NCI-H1092 (cell line): ENCODE measurements at places on chromosomes 7 and 10.

- no peak for DNase-seq
These were observed 60.6 kb downstream of the INSIG1 start for GRCh38 chr7:155358066-155358947.

DNA sequence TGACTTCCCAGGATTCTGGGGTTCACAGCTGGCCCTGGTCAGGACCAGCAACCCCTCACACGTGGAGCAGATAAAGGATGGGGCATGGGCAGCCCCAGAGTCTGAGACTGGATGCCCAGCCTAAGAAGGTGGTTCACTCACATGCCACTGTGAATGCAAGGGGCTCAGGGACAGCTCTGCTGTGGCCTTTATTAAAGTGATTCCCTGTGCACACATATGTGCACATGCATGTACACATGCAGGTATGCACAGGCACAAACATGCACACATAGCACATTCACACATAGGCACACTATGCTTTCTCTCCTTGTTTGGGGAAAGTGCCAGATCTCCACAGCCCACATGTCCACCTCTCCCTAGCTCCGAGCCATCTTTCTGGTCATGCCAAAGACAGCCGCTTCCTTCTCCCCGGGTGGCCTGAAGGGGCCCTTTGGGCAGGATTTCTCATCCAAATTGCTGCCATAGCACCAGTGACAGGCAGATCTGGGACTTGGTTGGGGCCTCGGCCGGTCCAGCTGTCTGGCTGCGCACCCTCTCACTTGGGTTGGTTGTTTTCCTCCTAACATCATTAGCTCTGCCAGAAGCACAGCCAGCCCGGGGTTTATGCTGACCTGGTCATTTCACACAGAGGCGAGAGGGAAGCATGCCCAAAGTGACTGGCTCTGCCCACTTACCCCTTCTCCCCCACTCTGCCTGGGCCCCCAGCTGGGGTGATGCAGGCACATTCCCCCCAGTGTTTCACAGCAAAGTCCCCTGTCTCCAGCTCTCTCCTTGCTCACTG, 1.4 kb downstream of the GCK start:
- DNase-seq: no peak

DNA sequence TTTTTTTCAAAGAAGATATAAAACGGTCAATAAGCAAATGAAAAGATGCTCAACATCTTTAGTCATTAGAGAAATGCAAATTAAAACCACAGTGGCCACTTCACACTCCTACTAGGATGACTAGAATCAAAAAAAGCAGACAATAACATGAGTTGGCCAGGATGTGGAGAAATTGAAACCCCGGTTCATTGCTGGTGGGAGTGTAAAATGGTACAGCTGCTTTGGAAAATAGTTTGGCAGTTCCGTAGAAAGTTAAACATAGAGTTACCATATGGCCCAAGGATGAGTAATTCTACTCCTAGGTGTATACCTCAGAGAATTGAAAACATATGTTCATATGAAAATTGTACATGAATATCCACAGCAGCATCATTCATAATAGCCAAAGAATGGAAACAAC, 573.3 kb downstream of the GALNT17 start:
- no peak for DNase-seq

DNA sequence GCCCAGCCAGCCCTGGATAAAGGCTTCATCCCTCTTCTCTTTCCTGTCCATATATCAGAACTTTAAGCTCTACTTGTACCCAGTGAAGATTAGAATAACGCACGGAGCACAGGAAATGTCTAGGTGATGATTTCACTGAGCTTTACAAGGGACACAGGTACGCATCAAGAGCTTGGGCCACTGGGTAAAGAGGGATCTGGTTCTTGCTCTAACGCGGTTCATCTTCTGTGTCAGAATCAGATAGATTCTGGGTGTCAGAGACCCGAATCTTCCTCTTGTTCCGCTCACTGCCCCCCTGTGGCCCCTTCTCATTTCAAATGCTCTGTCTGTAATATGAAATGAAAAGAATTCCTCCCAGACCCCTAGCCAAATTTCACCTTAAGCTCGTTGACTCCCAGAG, 24.7 kb downstream of the IL2RA start:
- DNase-seq: no peak

DNA sequence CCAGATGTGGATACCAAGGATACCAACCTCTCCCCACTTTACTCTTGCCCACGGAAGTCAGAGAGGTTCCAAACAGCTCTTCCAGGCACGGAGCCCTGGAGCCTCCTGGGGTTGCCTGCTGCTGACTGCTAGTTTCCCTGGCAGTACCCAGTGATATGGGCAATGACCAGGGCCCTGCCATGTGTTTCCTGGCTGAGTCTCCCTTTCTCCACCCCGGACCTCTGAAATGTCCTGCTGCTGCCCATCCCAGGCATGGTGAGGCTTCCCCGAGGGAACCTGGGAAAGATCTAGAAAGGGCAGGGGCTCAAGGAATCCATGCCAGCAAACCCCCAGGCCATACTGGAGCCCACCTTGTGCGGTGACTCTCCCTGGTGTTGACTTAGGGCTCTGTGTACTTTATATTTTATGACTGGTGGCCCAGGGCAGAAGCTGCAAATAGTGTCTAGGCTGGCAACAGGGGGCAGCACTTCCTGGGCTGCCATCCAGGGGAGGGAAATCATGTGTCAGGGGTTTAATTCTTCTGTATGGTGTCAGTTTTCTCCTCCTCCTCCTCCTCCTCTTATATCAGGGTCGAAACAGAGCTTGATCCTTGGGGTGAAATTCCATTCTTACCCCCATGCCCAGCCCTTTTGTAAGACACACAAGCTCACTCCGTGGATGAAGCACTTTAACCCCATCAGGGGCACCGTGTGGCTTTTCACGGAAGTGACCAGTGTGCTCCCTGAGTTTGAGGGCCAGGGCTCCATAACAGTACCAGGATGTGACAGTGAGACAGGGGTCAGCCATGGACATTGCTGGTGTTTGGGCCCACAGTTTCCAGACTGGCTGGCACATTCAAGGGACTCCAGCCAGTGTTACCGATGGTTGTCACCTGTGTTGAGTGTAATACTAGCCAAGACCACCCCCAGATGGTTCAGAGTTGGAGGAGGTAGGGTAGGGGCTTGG, 62.4 kb upstream of the GDF10 start:
- DNase-seq: no peak

DNA sequence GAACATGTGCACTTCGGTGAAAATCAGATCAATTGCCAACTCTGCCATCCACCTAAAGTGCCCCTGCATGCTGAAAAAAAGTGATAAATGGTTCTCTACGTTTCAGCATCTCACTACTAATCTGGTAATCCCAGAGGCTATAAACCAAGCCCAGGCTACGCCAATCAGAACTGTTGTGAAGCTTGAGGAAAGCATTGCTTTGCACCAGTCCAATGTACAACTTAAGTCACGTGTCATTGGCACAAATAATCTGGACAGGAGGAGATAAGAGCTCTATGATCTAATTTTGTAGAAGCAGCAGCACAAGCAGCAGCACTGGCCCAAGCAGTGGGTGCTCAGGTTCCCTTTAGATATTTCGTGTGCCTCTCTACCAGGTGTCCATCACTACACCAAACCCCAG, 4.4 kb upstream of the EGR2 start:
- DNase-seq: no peak

GRCh38 chr10:17386616-17387075, 67.7 kb downstream of the ST8SIA6 start:
- DNase-seq: peak; percentile 91

DNA sequence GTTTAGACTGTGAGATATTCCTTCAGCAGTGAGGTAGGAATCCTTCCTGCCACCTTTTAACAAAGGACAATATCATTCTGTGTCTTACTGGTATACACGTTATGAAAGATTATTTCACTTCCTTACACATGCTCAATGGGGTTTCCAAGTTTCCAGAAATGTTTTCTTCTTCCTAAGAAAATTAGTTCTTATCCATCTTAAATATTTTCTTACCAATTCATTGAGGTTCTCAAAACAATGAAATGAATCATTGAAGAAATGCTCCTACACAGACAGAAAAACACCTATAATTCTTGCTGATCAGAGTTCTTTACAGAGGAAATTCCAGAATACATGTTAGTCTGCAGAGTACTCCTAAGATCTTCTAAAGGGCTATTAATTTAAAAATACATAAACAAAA, 51.4 kb upstream of the SEC61G start:
- no peak for DNase-seq

DNA sequence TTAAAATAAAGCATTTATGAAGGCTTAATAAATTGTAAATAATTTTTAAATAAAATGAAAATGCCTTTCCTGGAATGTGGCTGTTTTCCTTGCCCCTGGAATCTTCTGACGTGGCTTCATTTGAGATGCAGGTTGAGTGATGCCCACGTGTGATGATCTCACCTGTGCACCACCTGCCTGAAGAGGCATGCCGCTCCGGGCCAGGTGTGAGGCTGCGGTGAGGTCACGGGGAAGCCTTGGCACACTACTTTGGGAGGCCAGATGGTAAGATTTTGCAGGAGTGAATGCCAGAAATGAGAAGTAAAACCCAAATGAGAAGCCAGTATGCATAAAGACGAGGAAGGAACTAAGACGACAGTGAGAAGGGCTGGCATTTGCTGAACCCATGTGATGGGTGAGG, 36.2 kb downstream of the GOT1 start:
- no peak for DNase-seq

DNA sequence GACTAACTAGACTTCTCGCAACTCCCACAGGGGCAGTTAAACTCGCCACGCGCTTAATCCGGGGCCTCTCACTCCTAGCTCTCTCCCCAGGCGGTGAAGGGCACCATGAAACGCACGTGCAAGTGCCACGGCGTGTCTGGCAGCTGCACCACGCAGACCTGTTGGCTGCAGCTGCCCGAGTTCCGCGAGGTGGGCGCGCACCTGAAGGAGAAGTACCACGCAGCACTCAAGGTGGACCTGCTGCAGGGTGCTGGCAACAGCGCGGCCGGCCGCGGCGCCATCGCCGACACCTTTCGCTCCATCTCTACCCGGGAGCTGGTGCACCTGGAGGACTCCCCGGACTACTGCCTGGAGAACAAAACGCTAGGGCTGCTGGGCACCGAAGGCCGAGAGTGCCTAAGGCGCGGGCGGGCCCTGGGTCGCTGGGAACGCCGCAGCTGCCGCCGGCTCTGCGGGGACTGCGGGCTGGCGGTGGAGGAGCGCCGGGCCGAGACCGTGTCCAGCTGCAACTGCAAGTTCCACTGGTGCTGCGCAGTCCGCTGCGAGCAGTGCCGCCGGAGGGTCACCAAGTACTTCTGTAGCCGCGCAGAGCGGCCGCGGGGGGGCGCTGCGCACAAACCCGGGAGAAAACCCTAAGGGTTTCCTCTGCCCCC, 19.5 kb downstream of the WNT8B start:
- peak; percentile 12 for DNase-seq

GRCh38 chr7:14196555-14196954, 207.1 kb upstream of the ETV1 start:
- no peak for DNase-seq

GRCh38 chr7:44065431-44066110, at the start of gene PGAM2:
PGAM2 (minus strand) TSS chr7:44065567; CDS start chr7:44065529, 38 bp downstream.
- DNase-seq: no peak

- no peak for DNase-seq
These were observed 105.0 kb upstream of the PPP2R2D start for GRCh38 chr10:131795761-131796160.

- no peak for DNase-seq
These were observed 10.1 kb upstream of the ADAM12 start for GRCh38 chr10:126398383-126398743.

DNA sequence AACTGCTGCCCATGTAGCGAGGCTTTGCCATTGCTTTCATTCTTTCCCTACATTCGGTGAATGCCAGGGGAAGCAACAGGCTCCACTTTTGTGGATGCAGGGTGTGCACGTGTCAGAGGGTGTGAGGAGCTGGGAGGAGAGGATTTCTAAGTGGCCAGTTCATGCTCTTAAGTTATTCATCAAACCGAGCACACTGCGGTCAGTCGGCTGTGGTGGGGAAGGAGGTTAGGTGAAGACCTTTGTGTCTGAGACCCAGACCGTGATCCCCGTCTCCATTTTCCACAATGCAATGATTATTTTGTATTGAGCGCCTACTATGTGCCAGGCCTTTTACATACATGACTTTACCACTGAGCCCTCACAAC, 438.6 kb upstream of the GALNT17 start:
- no peak for DNase-seq

- no peak for DNase-seq
These were observed 64.0 kb downstream of the RASGEF1A start for GRCh38 chr10:43202657-43203447.

DNA sequence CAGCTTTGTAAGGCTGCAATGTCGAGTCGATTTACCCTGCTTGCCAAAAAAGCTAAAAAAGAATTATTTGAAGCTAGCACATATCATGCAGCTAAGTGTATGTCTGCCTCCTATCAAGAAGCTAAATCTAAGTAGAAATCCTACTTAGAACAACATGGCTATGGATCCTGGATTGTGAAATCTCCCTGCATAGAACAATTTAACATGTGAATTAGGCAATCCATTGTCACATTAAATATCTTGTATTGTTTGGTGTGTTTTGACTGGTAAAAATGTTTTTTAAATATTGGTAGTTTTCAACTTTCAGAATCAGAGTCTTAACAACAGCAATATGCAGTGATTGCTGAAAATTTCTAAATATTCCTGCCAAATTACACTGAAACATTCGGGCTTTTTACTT, 73.3 kb downstream of the SKIDA1 start:
- no peak for DNase-seq

- no peak for DNase-seq
These were observed 97.7 kb downstream of the ALOX5 start for GRCh38 chr10:45471531-45472310.

DNA sequence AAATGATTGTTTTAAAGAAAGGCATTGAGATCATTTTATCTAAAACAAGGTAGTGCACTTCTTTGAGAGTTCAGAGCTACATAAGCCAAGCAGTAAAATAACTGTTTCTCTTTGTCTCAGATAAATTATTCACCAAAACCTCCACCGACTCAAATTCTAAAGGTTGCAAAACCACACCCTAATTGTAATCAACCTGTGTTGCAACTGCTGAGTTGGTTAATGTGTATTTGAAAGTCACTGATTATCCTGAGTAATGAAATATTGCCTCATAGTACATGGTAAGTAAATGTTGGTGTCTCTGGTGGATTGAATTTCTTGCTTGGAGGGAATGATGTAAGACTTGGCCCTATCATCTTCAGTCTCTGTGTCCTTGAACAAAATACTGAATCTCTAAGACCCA, 35.9 kb upstream of the CYP2C9 start:
- DNase-seq: no peak

- no peak for DNase-seq
These were observed 278.8 kb downstream of the KIF20B start for GRCh38 chr10:89980166-89980565.

- no peak for DNase-seq
These were observed 1.0 kb downstream of the TLL2 start for GRCh38 chr10:96512524-96513304.

DNA sequence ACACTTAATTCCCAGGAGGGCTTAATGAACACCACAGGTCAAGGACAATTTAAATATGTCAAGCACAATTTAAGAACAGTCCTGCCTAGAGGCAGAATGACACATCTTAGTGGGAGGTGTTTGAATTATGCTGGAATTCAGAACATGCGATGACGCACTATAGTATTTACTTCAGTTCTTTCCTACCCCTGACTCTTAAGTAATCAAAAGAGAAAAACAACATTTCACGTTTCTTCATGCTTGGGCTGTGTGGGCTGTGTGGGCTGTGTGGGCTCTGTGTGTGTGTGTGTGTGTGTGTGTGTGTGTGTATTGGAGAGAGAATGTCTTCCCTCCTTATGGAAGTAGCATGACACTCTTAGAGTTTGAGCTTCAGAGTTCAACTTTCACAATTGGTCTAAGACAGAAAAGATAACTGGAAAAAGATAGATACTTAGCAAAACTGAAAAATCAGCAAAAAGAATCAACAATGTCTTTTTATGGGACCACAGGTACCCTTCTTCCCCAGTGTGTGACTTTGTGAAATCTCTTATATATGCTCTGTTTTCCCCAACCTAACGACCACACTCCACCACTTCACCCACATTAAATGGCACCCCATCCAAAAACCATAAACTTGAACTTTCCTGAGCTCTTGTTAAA, 33.7 kb upstream of the CABCOCO1 start:
- DNase-seq: no peak
